ENCODE measurements at places on chromosomes 6 and 20. TPM values are rescaled to one million over a fixed set of nuclear protein-coding genes. Genes with fewer than 3 reads are reported as not detected.

The FAM83D gene
- polyA plus RNA-seq: 40.1 TPM

The COL19A1 gene
- 0.11 TPM for polyA plus RNA-seq

The PAX1 gene
- polyA plus RNA-seq: not detected

The SLC17A9 gene
- 14.4 TPM for polyA plus RNA-seq

The PSORS1C1 gene
- 4.9 TPM for polyA plus RNA-seq

The CALHM6 gene
- polyA plus RNA-seq: 0.78 TPM

The VWA7 gene
- 0.16 TPM for polyA plus RNA-seq

The HTR1E gene
- not detected for polyA plus RNA-seq

The UQCC2 gene
- 51.7 TPM for polyA plus RNA-seq

The HCRTR2 gene
- polyA plus RNA-seq: not detected

The SPINT4 gene
- not detected for polyA plus RNA-seq

The SLC16A10 gene
- not detected for polyA plus RNA-seq

DNA sequence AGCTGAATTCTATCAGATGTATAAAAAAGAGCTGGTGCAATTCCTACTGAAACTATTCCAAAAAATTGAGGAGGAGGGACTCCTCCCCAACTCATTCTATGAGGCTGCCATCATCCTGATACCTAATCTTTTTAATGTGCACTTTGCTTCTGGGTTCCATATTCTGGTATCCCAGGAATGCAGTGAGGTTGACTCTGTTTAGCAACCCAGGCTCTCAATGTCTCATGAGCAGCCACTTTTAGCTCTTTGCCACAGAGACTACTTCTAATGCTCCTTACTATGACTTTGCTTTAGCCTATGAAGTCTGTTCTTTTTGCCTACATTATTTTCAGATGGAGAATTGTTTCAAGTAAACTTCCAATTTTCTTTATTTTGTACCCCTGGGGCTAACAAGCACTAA, 185.5 kb upstream of the NRSN1 start:
- no peak for DNase-seq

GRCh38 chr6:150208611-150209352, 65.9 kb downstream of the PPP1R14C start:
- no peak for DNase-seq

GRCh38 chr6:105482227-105482844, 79.5 kb upstream of the PREP start:
- DNase-seq: no peak

DNA sequence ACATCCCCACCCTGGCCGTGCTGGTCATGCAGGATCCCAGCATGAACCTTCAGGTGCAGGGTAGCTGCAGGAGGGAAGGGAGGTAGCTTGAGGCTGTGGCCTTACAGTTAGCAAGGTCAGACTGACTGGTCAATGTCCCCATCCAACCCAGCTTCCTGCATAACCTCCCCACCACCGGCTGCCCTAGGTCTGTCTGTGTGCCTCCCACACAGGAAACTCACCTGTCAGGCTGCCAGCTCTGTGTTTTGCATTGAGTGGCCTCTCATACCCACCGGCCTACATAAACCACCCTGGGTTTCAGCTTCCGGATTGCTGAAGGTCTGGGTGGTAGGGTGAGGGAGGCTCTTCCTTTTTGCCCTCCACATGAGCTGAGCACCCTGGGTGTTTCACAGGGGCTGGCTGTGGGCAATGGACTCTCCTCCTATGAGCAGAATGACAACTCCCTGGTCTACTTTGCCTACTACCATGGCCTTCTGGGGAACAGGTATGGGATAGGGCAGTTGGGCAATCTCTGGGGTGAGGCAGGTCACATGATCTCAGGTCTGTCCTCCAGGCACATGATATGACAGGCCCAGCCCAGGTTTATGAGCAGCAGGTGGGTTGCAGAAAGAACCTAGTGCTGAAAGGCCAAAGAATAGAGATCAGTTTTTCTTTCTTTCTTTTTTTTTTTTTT, 1.8 kb downstream of the CTSA start:
- no peak for DNase-seq

DNA sequence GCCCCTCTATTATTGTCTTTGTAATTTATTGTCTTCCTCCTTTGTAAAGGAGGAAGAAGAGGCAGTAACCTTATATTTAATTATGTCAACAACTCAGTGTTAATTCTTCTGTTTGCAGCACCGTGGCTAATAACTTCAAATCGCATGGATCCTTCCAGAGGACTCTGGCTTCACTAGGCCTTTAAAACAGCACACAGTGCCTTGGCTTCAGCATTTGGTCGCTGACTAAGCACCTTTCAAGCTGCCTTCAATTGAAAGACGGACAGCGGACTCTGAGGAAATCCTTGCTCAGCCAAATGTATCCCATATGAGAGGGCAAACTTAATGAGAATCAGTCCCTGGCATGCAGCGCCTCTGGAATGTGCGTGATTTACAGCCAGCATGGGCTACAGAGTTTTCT, 64.2 kb downstream of the SGK1 start:
- peak; percentile 67 for DNase-seq

DNA sequence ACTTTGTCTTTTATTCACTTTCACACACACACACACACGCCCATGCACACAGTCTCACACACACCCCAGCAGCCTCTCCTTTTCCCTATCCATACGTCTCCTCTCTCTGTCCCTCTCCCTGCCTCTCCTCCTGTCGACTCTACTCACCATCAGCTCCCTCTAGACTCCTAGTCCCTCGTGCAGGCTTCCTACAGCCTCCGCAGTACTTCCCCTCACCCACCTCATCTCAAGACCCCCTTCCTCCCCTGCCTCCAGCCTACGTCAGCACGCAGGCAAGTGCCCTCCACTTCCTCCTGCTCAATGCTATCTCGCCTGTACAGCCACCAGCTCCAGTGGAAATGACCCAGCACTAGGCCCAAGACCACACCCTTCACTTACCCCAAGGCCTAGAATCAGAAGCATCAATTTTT, 820 bp upstream of the TREML2 start:
- DNase-seq: no peak

GRCh38 chr6:164897523-164898235, 411.7 kb downstream of the C6orf118 start:
- DNase-seq: no peak

DNA sequence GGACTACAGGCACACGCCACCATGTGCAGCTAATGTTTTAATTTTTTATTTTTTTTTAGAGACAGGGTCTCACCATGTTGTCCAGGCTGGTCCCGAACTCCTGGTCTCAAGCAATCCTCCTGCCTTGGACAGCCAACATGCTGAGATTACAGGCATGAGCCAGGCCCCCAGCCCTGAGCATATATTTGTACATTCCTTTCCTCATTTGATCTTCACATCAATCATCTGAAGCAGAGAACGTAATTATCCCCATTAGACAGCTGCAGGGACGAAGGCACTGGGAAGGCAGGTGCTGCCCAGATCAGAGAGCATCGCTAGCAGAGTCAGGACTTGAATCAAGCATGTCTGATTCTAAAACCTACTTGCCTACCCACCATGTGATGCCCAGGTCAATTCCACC, 41.0 kb upstream of the SIRPA start:
- DNase-seq: no peak

DNA sequence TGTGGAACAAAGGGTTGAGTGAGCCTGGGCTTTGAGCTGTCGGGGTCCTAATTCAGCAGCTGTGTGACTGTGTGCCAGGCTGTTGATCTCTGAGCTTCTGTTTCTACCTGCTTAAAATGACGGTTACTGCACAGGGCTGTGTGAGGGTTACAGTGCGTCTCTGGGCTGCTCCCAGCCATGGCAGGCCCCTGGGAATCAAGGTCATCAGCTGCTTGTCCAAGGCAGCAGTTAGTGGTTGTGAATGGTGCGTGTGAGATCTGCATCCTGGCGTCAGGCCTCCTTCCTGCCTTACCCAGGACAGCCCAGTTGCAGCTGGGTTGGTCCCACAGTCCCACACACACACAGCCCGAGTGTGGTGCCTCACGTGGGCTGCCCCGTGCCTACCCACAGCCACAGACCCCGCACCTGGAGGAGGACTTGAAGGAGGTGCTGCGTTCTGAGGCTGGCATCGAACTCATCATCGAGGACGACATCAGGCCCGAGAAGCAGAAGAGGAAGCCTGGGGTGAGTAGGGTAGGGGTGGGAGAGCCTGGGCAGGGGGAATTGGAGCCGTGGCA, 15.6 kb downstream of the GTSF1L start:
- no peak for DNase-seq

- no peak for DNase-seq
Measured at GRCh38 chr6:97437087-97437486, 154.1 kb upstream of the MMS22L start.

DNA sequence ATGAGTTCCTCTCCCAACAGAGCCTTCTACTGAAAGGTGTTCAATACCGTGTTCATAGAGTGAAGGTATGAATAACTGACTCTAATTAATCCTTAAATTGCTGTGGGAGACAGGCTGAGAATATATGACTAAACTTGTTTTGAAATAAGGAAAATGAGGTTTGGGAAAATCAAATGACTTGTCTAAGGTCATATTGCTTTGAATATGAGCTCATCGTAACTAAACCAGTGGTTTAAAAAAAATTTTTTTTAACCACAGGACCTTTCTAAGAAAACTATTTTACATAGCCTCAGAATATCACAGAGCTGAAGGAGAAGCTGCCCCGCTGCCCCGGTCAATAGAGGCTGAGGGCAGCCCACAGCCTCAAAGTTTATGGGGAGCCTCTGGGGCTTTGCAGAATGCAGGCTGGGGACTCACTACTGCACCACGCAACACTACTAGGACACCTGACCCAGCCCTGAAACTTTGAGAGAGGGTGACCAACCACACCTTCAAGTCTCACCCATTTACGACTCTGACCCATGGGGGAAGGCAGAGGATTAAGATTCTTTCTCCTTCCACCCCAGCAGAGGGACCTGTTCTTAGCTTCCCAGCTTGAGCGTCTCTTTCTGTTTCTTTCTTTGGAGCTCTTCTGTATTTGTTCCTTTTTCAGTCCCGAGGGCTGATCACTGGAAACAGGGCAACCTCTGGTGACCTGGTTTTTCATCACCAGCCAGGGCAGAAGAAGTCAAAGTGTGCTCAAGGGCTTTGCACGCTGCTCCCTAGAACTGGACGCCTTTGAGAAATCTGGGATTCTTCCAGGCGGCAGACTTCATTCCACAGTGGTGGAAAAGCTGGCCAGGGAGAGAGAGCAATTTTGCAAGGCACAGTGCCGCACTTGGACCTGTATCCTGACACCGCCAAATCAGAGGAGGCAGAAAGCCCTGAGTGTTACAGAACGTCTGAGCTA, 220.2 kb downstream of the ATXN1 start:
- DNase-seq: no peak

GRCh38 chr6:98498866-98499265, 335.5 kb upstream of the POU3F2 start:
- DNase-seq: no peak

DNA sequence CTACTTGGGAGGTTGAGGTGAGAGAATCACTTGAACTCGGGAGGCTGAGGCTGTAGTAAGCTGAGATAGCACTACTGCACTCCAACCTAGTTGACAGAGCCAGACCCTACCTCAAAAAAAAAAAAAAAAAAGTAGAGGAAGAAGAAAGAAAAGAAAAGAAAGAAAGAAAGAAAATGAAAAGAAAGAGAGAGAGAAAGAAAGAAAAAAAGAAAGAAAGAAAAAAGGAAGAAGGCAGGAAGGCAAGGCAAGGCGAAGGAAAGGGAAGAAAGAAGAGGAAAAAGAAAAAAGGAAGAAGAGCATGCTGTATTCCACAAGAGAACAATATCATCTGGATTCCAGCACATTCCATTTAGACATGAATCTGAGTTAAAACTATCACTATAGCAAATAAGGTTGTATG, 3.8 kb downstream of the GCM1 start:
- no peak for DNase-seq

DNA sequence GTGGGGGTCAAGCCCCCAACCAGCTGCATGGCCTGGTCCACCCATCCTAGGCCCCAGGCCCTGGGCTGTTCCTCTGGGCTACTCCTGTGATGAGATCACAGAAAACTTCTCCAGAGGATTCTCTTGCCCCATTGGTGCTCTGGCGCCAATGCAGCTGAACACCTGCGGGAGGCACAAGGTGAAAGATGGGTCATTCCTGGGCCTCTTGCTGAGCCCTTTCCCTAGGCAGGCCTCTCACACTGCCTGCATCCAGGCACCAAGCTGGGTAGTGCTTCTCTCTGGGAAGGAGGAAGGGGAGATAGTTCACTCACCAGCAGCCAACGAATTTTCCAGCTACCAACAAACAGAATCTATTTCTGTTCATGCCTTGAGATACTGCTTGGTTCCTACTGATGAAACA, 142.1 kb downstream of the PXDC1 start:
- no peak for DNase-seq

DNA sequence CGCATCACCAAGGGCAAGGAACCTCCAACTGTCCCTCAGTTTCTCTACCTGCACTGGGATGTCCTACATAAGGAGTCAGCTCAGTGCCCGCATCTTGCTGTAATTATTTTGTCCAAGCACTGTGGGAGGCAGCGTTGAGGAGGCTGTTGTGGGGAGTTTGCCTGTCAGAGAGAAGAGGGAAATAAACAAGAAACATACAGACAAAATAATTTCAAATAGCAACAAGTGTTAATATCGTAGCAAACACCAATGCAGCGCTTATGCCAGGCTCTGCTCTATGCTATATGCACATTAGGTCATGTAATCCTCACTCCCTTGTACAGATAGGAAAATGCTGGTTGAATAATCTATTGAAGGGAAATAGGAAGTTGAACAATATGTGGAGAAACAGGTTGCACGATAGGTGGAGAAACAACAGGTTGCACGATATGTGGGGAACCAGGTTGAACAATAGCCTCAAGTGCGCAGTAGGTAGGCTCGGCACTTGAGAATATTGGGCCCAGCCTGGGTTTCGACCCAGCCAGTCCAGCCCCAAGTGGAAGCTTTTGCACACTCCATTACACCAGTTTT, 91.2 kb upstream of the SIRPA start:
- DNase-seq: no peak

DNA sequence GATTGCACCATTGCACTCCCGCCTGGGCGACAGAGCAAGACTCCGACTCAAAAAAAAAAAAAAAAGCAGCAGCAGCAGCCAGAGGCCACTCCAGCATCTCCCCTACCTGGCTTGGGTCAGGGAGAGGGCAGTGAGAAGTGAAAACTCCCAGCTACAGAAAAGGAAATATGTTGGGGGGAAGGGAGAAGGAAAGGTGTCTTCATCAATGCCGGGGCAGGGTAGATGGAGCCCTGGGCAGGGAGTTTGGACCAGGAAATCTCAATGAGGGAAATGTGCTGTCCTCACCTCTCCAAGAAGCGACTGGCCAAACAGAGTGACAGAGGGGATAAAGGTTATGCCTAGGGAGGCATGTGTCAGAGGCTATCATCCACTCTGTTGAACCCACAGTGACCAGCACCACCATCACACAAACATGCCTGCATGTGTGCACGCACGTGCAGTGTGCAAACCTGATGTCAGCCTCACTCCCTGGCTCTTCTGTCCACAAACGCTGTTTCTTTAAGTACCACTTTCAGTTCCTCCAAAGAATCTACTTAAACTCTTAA, 887 bp upstream of the AIF1 start:
- no peak for DNase-seq

GRCh38 chr20:47765691-47766594, 19.3 kb downstream of the SULF2 start:
- no peak for DNase-seq

DNA sequence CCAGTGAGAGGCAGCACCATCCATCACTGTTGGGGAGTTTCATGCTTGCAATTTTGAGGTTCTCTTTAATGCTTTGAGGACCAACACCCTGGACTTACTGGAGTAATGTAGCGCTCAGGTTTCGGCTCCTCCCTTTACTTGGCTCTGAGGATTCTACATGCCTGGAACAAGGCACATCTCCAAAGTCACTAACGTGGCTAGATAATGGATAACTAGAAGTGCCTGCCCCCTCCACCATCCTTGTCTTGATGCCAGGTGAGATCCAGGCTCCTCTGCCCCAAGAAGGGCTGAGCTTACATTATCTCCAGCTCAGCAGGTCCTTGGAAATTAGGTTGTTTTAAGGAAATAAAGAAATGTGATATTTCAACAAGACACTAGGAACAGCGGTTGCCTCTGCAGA, 75.5 kb upstream of the ZNFX1 start:
- no peak for DNase-seq

Measured in BJ (cell line).